ENCODE measurements at places on chromosomes 3 and 15.

- DNase-seq: no peak
Observed at GRCh38 chr15:52093167-52093538, 19.4 kb downstream of the BCL2L10 start.

- DNase-seq: peak; percentile 51
Observed at GRCh38 chr3:133211449-133211848, 173.3 kb downstream of the TMEM108 start.

- peak; percentile 55 for DNase-seq
Observed at GRCh38 chr3:45760878-45761711, 35.2 kb downstream of the SLC6A20 start.

DNA sequence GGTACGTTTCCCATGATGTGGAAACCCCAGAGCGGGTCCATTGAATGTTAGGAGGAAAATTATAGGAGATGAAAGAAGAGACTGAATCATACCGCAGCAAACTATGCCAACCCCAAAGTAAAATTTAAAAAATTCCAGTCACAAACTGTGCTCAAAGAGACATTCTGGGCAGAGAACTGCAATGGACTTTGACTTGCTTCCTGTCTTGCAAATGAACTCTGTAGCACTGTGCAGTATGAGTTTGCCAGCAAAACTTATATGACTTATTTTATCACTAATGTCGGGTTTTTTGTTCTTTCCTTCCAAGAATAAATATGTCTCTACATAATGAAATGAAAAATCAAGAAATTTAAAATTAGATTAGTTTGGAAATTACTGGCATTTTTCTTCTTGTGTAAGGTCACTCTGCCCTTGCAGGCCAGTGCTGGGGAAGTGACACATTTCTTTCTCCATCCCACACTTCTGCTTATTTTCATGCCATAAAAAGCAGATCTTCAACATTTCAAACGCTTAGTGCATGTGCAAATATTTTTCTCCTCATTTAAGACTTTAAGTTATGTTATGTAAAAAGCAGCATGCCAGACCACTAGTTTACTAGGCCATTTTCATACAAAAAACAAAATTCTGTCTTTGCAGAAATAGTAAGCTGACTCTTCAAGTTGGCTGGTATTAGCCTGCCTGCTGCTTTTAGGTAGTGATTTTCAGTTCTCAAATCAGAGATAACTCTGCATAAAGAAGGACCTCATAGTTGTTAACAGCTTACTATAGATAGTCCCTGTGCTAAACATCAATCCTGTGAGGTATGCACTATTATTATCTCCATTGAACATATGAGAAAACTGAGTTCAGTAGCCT, 32.2 kb upstream of the SSR3 start:
- no peak for DNase-seq

- DNase-seq: no peak
Observed at GRCh38 chr15:29140475-29141307, 128.9 kb downstream of the NSMCE3 start.

DNA sequence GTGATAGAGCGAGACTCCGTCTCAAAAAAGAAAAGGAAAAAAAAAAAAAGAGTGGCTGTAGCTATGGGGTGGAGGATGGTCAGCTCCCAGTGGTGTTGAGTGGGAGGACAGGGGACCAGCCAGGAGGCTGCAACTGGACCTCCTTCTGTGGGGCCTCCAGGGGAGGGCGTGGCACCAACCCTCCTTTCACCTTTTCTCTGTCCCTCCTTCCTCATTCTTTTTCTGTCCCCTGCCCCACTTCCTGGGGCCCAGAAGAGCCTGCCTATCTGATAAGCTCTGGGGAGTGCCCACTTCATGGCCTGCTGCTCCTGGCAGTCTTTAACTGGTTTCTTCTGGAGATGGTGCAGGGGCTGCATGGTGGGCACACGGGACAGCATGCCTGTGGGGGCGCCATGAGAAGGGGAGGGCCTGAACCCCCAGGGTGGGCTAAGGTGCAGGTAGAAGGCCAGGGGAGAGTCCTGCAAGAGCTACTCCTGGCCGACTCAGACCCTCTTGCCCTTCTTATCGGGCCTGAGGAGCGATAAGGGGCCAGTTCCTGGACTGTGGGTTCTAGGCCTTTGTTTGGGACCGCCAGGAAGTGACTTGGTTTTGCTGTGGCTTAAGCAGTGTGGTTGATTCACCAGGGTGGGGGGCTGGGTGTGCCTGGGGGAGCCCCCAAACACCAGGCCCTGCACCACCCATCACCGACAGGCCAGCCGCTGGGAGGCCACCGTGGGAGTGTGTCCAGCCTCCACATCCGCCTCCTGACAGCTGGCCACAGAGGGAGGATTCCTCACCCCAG, 49.4 kb upstream of the FLNB start:
- peak; percentile 71 for DNase-seq

DNA sequence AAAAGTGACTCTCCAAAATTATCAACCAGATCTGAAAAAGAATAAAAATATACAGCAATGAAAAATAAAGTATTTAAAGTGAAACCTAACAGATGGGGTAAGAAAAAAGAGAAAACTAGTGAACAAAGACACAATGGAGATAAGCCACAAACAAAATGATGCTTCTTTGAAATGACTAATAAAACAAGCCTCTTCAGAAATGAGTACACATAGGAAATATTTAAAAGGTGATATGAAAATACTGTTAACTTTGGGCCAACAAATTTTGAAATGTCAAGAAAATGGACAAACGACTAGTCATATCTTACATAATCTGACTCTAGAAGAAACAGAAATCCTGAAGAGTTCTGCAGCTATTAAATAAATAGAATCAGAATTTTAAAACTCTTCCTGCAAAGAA, 164.2 kb downstream of the ERC2 start:
- DNase-seq: no peak

DNA sequence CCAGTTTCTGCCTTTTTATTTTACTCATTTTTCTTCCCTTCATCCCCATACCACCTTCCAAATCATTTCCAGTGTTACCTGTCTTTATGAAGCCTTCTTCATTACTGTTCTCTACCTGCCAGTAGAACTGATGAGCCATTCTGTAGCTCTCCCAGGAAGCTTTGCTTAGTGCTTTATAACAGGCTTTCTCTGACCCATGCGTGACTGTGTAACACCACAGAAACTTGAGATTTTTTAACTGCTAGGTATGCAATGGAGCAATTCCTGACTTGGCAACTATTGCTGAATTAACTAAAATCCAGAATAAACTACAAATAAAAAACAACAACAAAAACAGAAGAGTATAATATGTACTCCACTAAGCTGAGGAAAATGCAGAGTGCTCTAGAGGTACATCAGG, 289.2 kb downstream of the ROBO1 start:
- no peak for DNase-seq

- DNase-seq: no peak
Observed at GRCh38 chr15:44573386-44573785, 36.4 kb downstream of the EIF3J start.

DNA sequence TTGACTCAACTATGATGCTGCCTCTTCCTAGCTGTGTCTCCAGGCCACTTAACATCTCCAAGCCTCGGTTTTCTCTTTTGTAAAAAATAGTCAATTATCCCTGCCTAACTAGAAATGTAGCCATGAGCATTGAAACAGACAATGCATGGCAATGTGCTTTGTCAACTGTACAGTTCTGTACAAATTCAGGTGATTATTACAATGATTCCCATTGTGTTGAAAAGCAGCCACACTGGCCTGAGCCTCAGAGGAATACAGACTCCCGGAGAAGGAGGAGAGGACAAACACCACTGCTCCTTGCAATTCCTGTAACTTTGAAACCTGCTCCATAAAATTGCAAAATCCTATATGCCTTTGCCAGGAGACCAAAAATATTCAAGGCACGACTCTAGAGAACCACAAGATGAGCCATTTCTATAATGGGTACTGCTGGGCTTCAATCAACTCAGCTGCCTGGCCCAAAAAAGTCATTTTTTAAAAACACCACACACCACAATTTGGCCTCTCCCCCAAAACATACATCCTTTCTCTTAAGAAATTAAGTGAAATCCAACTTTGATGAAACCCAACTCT, 28.6 kb downstream of the DAPK2 start:
- no peak for DNase-seq

Data from hematopoietic multipotent progenitor cell treated with erythropoietin and hydrocortisone succinate and interleukin-3 and kit ligand, for 8 days (in vitro differentiated cells).